AG04450 (cell line): ENCODE measurements at places on chromosomes 6 and 20.

GRCh38 chr6:54238396-54238795, 69.8 kb upstream of the TINAG start:
- DNase-seq, result peak; percentile 18

- DNase-seq, result no peak
Observed at GRCh38 chr6:142702501-142703460, 242.2 kb downstream of the HIVEP2 start.

- DNase-seq, result no peak
Observed at GRCh38 chr6:159979136-159979874, 10.4 kb downstream of the IGF2R start.

DNA sequence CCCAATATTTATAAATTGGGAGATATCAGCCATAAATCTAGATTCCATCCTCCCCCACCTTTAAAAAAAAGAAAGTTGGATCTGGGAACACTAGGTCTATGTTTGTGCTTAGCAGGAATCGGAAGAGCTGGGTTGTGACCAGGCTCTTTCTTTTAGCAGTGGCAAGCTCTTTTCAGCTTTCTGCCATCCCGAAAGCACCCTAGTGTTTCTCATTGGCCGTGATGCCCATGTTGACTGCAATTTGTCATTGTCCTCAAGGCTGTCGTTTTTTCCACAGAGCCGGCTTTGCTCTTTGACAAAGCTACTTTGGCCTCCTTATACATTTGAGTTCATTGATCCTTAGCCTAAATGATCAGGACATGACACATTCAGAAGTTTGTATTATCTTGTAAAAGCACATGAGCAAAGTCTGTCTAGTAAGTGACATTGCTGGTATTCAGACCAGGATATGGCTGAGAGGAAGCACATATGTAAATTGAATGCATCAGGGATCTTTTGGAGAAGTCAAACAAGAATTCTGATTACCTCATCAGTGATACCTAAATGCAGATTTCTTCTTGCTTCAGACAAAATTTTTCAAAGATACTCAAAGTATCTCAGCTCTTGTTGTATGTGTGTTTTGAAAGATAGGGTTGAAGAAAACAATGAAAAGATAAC, 50.1 kb downstream of the CARMIL1 start:
- DNase-seq, result no peak

DNA sequence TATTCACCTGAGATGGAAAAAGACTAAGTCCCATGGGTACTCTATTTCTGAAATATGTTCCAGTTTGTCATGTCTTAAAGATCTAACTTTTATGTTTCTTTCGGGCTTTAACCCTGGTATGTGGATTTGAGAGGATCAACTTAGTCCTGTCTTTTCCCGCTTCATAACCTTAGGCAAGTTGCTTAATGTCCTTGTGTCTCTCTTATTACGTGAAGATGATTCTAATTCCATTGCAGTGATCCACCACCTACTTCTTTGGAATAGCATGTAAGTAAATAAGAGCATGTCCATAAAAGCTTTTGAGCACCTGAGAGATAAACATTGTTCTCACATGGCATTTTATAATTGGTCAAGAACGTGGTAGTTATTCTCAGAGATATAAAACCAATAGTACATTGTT, 23.0 kb downstream of the SPTLC3 start:
- no peak for DNase-seq
